ENCODE measurements at places on chromosomes 7 and 10.

- peak; percentile 16 for DNase-seq
These were observed 42.1 kb downstream of the GSDME start for GRCh38 chr7:24715171-24715570.

- DNase-seq, result no peak
These were observed 19.6 kb downstream of the KNDC1 start for GRCh38 chr10:133179651-133180050.

- DNase-seq, result no peak
These were observed 212.8 kb downstream of the ANK3 start for GRCh38 chr10:60176925-60177324.

GRCh38 chr7:116588641-116589594 lies 64.1 kb downstream of the CAV1 start:
- no peak for DNase-seq

DNA sequence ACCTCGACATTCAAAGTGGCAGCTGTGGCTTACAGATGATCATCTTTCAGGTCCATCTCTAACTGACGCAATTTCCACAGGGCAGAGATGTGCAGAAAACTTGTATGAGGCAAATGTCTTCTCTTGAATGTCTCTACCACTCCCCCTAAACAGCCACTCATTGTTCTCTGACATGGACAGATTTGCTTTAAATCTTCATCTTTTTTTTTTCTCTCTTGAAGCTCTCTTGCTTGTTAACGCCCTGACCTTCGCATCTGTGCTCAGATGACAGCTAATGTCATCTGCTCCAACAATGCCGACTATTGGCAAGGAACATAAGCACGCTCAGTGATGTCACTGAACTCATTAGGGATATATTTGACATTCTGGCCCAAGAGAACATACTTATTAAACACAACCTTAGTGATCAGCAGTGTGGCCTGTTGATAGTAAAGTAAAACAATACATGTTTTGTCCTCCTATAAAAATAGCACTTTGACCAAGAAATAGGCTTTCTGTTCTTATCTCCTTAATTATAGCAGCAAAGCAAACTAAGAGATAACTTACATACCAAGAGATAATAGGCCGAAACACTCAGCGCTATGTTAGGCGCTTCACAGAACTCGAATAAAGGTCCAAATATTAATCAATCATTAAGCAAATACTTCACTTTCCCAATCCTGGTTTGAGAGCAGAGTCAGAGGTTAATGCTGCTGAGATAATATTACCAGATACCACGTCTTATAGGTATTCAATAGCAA lies 583.5 kb downstream of the PARD3 start:
- no peak for DNase-seq

- DNase-seq, result no peak
These were observed 332.1 kb upstream of the MAGI2 start for GRCh38 chr7:79785556-79785955.

GRCh38 chr10:59060852-59061251 lies 115.6 kb upstream of the PHYHIPL start:
- no peak for DNase-seq

GRCh38 chr10:65358565-65358964 lies 1567.3 kb upstream of the LRRTM3 start:
- no peak for DNase-seq
